ENCODE measurements at places on chromosomes 6 and 20. TPM values are rescaled to one million over a fixed set of nuclear protein-coding genes. Genes with fewer than 3 reads are reported as not detected.
A peak's percentile ranks its signal among the peaks of the same experiment; 100 is the strongest.

DNA sequence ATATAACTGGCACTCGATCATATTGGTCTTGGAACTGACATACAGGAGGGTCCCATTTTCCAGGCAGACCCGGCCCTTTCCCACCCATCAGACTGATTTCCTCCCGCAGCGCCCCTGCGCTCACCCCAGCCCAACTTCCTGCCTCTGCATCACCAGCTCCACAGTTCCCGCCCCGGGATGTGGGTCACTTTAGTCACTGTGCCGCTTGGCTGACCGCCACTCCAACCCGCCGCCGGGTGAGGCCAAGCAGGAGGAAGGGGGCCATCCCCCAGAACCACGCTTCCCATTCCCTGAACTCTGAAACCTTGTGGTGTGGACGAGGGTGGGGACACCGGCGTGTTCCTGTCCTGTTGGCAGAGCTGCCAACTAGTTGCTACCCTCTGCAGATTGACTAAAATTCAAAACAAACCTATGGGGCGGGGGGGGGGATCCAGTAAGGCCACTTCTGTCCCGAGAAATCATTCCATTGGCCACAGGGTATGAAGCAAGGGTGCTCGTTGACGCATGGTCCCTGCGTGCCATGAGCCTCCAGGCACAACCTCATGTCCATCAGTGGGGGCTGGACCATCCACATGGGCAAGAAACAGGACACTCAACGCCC lies 12.3 kb downstream of the TGM2 start:
- peaks cover 7% of the 10 kb centered on the region for H3K4me1 ChIP-seq
- no peaks in the 10 kb centered on the region for H3K36me3 ChIP-seq
- peak; percentile 40 for DNase-seq
- peak overlapping the region; percentile 19 for H3K4me3 ChIP-seq

DNA sequence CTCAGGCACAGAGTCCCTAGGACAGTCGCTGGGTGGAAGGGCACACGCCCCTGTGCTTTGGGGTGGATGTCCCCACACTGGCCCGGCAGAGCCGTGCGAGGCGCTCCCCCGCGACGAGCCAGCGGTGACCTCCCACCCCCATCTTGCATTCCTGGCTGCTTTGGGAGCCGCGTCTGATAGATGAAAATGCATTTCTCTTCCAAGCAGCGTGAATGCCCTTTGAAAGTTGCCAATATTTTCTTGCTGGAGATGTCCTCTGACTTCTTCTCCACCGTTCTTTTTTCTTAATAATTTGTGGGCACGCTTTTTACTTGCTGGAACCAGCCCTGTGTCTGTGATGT lies 29.9 kb downstream of the COL20A1 start:
- no peaks in the 10 kb centered on the region for H3K36me3 ChIP-seq
- H3K27me3 ChIP-seq: no peaks in the 10 kb centered on the region
- no peak for DNase-seq
- no peaks in the 10 kb centered on the region for H3K4me1 ChIP-seq
- no peak overlapping the region for H3K4me3 ChIP-seq
- H3K27ac ChIP-seq: no peak overlapping the region

GRCh38 chr20:57545927-57546662 lies 14.8 kb upstream of the PCK1 start:
- H3K27me3 ChIP-seq: peaks cover 7% of the 10 kb centered on the region
- no peak overlapping the region for H3K27ac ChIP-seq

GRCh38 chr20:25238319-25239037 lies 9.4 kb upstream of the PYGB start:
- peak overlapping the region; percentile 65 for H3K4me3 ChIP-seq
- peaks cover 31% of the 10 kb centered on the region for H3K4me1 ChIP-seq
- peak overlapping the region; percentile 95 for H3K27ac ChIP-seq
- H3K27me3 ChIP-seq: peaks cover 18% of the 10 kb centered on the region
- no peaks in the 10 kb centered on the region for H3K36me3 ChIP-seq
- no peak for DNase-seq

Gene PAX1
- total RNA-seq: not detected
